ENCODE measurements at places on chromosomes 5 and 9.

DNA sequence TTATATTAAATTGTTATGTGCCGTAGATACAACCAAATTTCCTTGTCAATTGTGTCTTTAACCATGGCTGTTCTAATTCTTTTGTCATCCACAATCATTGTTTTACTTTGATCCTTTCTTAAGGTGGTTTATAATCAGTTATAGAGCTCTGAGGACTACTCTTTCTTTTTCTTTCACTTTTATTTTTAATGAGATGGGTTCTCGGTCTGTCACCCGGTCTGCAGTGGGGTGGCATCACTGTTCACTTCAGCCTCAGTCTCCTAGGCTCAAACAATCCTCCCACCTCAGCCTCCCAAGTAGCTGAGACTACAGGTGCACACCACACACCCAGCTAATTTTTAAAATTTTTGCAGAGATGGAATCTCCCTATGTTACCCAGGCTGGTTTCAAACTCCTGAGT, 74.2 kb downstream of the ANXA2R start:
- DNase-seq: no peak

GRCh38 chr5:160479926-160480325, 58.3 kb downstream of the PTTG1 start:
- no peak for DNase-seq

DNA sequence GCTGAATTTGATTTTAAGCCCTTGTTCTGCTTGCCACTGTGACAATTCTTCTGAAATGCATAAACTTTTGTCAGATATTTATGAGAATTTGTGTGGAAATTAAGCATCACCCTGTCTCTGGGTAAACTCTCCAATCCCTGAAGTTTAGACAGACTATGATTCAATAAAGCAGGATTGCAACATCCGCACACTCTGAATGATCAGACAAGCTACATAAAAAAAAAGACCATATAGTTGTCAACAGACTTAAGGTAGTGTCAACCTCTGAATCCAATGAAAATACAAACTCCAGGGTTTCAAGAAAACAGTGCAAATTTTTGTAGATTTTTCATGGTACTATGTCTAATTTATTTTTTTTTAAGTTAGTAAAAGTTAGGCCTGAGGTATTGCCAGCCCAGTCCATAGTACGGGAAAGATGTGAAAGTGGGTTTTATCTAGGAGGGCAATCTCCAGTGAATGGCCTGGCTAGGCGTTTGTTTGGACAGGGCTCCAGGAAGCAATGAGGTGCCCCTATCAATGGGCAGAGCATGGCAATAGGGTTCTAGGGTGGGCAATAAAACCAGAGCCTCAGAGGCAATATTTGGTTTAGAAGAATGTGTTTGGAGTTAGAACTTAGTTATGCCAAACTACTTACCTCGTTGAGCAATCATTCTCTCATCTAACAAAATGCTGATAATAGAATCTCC, 762.6 kb upstream of the SEMA6A start:
- no peak for DNase-seq

DNA sequence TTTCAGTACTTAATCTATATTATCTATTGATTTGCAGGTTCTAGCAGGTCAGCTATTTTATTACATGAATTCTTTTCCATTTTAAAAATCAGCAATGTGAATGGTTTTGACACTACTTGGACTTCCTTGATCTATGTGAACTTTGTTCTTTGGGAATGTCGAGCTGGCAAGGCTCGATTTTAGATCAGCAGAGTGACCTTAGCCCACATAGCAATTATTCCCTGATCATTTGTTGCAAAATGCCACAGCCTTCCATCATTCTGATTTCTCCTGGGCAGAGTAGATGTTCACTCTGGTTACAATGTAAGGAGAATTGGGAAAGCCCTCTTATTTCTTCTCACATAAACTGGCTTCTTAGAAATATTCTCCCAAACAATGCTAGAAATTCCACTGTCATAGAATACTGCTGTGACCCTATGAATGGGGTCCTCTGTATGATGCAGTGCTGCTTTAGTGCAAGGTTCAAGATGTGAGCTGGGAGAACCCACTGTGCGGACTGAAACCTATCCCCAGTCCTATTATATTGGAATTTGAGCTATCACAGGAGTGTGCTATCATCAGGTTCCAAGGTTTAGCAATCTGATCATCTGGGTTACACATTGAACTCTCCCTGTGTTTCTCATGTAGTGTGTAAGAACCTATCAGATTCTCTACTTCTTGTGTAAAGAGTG, 15.7 kb upstream of the GDA start:
- no peak for DNase-seq

DNA sequence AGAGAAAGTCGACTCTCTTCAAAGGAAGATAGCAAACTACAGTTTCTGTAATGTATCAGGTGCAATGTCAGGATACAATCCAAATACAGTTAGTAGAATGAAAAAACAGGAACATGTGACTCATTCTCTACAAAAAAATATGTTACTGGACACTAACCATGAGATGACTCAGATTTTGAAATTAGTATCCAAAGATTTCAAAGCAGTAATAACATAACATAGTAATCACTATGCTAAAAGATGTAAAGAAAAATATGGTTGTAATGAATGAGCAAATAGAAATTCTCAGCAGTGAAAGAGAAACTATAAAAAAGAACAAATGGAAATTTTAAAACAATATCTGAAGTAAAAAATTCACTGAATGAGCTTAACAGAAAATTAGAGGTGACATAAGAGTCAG, 42.3 kb downstream of the SHOC1 start:
- no peak for DNase-seq

DNA sequence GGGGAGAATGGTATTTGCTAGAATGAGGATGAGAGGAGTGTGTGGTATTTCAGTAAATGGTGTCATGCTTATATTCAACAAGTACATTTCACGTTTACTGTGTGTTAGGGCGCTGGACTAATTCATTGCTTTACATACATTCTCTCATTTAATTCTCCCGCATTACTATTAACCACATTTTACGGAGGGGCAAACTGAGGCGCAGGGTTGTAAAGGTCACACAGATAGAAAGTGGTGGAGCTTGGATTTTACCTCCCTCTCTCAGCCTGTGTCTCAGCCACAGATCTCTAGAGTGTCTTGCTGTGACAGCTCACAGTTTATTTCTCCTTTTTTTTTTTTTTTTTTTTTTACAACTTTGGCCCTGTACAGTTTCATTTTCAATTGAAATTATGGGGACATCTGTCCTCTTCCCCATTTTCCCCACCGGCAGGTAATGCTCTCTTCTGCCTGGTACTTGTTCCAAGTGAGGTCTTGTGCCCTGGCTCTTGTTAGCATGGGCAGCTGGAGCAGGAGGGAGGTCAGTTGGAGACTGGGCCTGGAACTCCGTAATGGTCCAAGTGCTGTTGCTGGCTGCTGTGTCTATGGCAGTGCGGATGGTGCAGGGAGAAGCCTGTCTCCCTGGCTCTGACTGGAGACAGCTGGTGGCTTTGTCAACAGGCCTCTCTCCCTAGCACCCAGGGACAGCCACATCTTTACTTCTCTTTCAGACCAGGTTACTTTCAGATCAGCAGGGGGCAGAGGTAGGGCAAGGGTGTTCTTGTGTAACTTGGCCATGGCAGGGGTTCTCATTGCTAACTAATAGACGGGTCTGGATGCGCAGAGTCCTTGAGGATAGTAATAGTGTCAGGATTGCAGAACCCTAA, 20.5 kb upstream of the NDST1 start:
- DNase-seq: no peak

DNA sequence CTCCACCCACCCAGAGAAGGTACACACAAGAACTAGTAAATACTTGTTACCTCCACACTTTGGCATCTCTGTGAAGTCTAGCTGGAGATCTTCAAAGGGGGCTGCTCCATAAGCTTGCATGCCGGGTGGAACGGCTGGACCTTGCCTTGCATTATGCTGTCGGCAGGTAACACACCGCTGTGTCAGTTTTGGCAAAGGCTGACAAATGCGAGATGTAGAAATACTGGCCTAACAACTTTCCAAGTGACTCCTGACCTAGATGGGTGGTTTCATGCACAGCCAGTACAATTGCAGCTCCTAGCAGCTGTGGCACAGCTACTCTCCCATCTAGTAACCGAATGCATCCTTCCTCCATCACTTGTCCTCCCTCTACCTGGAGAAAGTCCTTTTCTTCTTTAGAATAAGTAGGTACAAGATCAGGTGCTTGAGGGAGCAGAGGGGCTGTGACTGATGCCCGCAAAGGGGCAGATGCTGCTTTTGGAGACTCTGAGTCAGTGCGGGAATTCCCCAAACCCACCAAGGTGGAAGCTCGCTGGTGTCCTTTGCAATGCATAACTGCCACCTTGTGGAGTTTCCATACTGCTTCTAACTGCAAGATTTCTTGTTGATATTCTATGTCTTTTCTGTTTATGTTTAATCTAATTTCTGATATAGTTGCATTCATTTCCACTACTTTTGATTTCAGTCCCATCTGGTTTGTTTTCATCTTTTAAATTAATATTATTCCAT, 78.4 kb downstream of the TMEM161B start:
- no peak for DNase-seq

DNA sequence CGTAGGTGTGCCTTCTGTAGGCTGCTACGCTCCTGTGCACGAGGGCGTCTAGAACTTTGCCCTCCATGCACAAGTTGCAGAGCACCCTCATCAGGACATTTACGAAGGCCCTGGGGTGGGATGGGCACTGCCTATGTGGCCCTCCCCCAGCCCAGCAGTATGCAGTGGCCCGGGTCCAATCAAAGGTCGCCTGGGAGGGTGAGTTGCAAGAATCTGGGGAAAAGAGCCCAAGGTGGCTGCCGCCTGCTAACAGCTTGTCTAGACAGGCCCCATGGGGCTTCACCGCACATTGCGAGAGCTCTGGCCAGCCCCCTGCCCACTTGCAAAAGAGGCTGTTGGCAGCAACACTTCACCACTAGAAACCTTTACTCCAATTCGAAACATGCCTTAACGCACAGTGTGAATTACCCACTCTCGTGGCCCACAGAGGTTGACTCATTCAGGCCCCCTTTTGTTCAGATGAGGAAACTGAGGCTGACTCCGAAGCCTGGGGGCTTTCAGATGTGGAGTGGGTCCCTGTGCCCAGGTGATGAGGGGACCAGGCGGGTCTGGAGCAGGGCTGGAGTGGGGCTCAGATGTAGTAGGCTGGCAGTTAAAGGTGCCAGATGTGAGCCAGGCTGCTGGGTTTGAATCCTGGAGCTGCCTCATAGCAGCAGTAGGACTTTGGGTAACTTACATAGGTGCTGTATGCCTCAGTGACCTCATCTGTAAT, 31.8 kb upstream of the IL17B start:
- DNase-seq: no peak

DNA sequence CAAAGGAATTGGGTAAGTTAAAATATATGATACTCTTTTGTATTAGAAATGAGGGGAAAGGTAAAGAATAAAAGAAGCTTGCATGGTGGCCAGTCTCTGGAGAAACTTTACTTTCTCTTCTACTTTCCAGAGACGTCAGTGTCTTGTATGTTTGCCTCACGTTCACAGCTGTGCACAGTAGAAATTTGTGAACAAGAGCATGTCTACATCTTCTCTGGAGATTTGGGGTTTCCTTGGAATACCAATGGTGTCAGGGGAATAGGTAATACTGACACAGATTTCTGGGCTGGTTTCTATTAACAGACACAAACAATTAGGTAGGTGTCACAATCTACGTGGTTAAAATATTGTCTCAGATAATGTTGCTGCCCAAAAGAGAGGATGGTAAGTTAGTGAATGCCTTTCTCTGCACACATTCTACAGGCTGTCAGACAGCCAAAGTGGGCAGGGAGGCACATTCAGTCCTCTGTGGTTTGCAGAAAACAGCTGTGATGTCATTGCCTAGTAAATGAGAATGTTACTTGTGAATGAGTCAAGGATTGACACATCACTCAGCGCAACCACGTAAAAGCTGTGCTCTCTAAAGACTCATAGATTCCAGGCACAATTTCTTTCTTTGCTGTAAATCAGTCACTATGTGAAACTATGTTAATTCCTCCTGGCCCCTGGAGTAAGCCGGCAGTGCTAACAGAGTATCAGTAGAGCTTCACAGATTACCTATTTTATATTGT, 397.1 kb downstream of the MAN2A1 start:
- DNase-seq: no peak

DNA sequence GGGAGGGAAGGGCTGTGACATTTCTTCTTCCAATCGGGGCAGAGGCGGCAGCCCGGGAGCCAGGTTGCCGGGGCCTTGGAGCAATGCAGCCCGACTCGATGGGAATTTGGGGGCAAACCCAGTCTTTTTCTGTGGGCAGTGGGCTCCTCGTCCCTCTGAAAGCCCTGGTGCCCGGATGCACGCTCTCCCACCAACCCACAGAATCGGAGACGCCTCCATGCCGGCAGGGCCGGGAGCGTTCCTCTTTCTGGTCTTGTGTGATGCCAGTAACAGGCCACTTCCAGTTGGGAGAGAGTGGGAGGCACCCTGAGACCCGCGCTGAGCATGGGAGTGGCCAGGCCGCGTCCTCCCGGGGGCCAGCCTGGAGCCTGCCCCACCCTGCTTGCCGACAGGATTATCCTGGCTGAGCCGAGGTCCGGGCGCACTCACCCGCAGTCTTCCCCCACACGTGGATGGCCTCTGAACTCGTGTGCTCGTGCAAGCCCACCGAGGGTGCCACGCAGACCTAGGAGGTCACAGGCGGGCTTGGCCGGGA, 17.8 kb downstream of the OLFM1 start:
- DNase-seq: no peak

DNA sequence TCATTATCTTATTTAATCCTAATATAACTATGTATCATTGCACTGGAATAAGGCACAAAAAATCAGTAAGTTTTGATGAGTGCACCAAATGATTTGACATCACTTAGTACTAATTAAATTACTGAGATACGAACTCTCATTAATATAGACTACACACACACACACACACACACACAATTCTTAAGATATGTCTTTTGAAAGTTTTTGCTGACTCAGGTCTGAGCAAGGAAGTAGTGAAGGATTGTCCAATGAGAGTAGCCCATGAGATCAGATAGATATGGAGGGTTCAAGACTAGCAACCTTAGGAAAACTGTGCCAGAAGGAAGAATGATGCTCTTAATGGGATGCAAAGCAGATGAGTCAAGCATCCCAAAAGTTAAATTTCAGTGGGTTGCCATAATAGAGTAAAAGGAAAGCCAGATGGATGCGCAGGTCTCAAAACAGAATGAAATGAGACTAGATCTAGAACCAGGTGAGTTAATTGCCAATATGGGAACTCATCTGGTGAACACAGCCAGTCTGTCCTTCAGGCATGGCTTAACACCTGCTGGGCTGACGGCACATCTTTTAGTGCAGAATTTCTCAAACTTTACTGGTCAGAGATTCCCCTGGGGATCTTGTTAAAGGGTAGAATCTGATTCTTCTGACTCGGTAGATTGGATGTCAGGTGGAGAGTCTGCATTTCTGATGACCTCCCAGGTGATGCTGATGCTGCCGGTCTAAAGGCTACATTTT, 197.0 kb upstream of the NR4A3 start:
- DNase-seq: no peak

GRCh38 chr9:137462396-137462985, 3.4 kb upstream of the NSMF start:
- DNase-seq: no peak

GRCh38 chr9:122124528-122124927, 31.4 kb upstream of the TTLL11 start:
- no peak for DNase-seq

Measured in activated T-helper 1 cell treated with anti-CD3 and anti-CD28 coated beads, Interleukin-2, amount 50 U/mL, for 16 hours (primary cell).